ENCODE measurements at places on chromosomes 1 and 21.

DNA sequence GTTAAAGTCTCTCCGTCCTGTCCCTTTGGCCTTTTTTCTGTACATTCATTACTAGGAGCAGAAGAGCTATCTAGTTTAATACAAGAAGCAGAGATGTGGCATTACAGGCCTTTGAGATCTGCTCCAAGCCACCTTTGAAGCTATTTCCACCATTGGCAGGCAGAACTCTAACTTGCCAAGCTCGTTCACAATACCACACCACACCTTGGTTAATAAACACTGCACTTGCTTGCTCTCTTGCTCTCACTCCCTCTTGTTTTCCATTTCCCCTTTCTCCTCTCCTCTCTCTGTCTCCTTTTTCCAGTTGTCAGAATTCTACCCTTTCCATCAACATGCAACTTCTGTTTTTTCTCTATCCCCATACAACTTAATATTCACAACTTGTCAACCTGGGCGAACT, 7.0 kb downstream of the SELE start:
- DNase-seq = no peak

GRCh38 chr1:199044191-199044590, 405.4 kb downstream of the PTPRC start:
- DNase-seq = no peak

- DNase-seq = no peak
These were observed 58.2 kb upstream of the MPC2 start for GRCh38 chr1:167995038-167995437.

- no peak for DNase-seq
These were observed 708.1 kb downstream of the PTPRU start for GRCh38 chr1:29944253-29944905.

DNA sequence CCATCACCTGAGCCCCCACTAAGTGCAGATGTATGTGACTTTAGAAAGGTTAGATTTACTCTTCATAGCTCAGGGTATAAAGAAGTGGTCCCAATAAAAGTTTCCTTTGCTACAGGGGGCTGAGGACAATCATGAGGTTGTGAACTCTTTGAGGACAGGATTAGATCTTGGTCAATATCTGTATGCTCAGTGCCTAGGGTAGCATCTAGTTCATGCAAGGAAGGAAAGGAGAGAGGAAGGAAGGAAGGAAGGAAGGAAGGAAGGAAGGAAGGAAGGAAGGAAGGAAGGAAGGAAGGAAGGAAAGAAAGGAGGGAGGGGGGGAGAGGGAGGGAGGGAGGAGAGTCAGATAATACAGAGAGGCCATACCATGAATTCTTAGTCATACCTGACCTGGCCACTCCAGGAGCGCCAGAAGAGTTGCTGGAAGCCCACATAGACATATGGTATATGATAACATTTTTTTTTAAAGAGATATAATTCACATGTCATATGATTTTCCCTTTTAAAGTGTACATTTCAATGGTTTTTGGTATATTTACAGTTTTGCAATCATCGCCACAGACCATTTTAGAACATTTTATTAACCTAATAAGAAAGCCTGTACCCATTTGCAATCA, 9.7 kb upstream of the CSRP1 start:
- no peak for DNase-seq

- DNase-seq = no peak
These were observed 80.0 kb downstream of the NDUFS5 start for GRCh38 chr1:39105841-39106765.

DNA sequence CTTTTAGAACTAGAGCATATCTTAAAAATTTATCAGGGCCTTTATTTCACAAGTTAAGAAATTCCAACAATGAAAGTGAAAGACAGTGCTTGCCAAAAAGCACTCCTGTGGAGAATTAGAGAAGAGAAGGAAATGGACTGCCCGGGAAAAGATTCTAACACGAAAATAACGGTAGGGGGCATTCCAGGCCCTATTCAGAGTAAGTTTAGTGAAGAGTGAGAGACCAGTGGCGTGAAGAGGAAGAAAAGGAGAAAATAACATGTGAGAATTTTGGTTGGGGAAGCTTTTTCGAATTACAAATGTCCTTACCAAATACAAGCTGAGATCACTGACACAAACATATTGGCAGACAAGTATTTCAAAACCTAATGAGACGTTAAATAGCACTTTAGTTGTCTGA, 38.4 kb upstream of the RBM34 start:
- no peak for DNase-seq

DNA sequence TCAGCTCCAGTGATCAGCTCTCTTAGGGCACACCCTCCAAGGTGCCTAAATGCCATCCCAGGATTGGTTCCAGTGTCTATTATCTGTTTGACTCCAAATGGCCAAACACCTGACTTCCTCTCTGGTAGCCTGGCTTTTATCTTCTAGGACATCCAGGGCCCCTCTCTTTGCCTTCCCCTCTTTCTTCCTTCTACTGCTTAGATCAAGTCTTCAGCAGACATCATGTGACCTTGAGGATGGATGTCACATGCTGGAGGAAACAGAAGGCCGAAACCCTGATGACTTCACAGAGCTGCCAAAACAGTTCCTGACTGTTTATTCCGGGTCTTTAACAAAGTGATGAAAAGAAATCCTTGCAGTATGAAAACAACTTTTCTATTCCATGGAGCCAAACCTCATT, 24.4 kb upstream of the WDR26 start:
- no peak for DNase-seq

DNA sequence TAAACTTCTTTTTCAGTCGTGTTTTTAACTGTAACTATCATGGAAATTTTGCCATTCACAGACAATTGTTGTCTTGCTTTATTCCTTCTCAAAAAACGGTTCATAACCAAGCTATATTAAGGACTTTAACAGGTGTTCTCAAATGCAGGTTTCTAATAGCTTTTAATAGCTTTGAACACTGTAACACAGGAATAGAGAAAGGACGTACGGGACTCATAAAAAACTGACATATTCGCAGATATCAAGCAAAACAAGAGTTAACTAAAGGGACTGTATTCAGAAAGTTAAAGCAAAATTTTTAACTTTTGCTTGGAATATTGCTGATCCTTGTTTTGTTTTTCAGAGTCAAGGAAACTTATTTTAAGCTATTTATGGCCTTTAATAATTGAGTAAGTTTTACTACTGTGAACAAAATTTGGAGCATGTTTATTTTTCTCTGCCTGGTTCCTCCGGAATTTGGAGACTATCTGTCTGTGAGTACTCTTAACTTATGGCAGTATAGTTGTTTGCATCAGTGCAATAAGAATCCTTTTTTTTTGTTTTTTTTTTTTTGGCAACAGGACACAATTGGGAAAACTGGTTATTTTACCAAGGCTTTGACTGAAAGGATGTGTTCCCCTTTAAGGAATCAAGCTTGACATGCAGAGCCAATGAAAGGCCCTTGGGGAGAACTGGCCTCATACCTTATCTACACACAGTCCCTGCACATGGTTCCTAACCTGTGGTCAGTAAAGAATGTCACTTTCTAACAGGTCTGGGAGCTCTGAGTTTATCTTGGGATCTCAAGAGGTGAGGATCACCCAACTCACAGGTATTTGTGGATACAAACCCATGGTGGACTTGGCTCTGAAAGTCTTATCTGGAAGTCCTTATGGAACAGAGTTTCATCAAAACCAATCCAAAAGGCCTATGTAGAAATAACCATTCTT, 5.8 kb upstream of the CD46 start:
- DNase-seq = no peak

- no peak for DNase-seq
These were observed 5.7 kb downstream of the KCNQ4 start for GRCh38 chr1:40789342-40789598.

DNA sequence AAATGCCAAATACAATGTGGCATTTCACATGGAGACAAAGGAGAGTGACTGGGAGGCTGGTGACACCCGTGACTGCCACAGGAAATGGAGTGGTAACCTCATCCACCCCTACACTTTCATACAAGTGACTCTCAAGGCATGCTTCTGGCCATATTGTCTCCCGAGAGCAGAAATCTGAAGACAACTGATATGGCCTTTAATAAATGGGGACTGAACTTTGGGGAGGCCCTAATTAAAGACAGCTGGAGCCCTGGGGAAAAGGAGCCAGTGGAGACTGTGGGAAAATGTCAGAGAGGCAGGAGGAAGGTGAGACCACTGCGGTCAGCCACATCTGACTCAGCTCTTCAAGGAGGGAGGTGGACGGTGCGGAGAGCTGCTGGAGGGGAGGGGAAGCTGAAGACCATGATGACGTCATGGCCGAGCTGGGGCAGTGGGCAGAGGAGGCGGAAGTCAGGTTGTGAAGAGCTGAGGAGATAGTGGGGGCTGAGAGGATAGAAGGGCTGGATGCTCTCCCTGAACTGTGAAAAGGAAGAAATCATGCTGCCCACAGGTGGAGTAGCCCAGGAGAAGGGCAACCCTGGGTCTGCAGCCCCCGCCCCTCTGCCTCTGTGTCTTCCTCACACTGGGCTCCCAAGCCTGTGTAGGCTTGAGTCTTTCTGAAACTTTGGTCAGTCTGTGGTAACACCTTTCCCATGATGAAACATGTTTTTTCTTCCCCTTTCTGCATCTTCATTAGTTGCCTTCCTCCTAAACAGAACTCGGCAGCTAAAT, 14.0 kb upstream of the NCF2 start:
- DNase-seq = no peak

DNA sequence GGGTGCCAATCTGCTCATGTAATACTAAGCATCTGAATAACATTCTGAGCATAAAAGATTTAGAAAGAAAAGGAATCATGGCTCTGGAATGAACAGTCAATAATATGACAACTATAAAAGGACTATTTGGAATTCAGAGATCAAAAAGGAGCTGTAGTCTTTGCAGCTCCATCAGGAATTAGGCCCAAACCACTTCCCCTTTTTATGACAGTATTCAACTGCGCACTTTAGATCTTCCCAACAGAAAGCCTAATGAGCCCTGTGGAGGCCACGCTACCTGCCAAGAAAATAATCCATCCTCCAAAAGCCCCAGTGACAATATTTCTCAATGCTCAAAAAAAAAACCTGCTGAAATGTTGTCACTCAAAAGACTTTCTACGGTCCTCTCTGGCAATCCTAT, 163.2 kb downstream of the SNX7 start:
- no peak for DNase-seq

DNA sequence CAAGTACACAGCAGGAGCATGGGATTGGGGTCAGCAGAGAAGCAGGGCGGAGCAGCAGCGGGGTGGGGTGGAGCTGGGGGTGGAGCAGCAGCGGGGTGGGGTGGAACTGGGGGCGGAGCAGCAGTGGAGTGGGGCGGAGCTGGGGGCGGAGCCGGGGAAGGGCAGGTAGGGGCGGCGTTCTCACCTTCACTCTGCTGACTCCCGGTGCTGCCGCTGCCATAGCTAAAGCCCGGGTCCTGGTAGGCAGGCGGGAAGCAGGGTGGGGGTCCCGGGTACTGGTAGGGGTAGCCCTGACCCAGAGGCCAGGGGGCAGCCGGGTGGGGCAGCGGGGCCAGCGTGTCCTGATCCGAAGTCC, 6.7 kb downstream of the TAS1R3 start:
- DNase-seq = no peak

DNA sequence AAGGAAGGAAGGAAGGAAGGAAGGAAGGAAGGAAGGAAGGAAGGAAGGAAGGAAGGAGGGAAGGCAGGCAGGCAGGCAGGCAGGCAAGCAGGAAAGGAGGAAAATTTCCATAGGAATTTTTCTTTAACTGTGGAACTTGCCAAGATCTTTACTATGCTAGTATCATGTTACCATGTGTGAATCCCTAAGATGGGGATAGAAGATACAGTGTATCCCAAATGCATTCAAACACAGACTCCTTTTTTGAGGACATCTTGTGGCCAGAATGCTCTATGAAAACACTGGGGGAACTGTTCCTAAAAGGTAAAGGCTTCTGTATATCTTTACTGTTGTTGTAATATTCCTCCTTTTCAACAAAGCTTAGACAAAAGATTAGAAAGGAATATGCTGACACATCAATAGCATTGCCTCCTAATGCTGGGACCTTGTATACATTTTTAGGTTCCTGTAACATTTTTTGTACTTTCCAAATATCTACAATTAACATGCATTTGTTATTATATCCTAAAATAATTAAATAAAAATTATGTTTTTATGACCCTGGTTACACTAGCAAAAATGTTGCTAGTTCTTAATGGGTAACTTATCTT, 20.6 kb downstream of the CCDC190 start:
- DNase-seq = no peak

- no peak for DNase-seq
These were observed 27.7 kb upstream of the SPOCD1 start for GRCh38 chr1:31843506-31843905.

- DNase-seq = no peak
These were observed 46.8 kb upstream of the USP25 start for GRCh38 chr21:15682977-15683376.

GRCh38 chr1:93845538-93846205, 33.3 kb downstream of the DNTTIP2 start:
- no peak for DNase-seq

DNA sequence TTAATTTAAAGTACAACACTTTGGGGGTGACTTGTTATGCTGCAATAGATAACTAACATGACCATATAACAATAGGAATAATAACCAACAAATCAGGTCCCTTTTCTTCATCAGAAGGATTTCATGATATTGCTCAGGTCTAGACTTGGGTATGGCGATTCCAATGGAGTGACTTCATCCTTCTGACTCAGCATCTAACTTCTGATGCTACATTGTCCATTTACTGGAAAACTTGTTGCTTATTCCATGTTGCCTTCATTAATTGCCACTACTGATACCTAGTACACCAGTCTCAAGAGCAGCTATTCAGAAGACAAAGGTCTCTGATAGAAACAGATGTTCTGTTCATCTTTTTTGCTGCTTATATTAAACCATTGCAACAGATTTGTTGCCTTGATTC, 324.3 kb downstream of the TGFB2 start:
- no peak for DNase-seq

All from anterior cingulate cortex (tissue), 58 donors.